ENCODE measurements at places on chromosomes 5 and 9.

GRCh38 chr9:108316066-108316465 lies 539.7 kb downstream of the ACTL7B start:
- no peak for DNase-seq

GRCh38 chr9:127139775-127140174 lies 17.3 kb upstream of the ANGPTL2 start:
- no peak for DNase-seq

DNA sequence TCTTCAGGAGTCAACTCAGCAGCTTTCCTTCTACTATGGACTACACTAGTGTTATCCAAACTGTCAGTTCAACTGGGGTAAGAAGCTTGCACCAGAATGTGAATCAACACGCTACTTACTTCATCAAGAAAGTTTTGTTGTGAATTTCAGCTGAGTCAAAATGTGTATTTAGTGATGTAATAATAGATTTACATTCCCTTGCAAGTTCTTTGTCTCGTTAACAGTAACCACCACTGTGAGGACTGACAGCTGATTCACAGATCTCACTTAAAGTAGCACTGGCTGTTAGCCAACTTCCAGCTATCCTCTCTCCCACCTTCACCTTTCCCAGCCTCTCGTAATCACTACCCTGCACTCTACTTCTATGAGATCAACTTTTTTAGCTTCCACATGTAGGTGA lies 445.3 kb downstream of the NTRK2 start:
- no peak for DNase-seq

DNA sequence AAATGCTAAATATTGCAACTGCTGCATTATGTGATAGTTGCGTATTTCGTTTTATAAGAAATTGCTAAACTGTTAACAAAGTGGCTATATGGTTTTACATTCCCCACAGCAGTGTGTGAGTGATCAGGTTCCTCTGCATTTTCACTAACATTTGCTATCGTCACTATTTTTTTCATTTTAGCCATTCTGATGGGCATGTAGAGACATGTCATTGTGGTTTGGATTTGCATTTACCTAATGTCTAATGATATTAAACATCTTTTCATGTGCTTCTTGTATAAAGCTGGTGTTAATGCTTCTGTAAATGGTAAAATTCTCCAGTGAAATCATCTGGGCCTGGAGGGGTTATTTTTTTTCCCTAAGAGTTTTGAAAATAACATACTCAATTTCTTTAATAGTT lies 61.6 kb downstream of the ERCC6L2 start:
- DNase-seq: no peak

DNA sequence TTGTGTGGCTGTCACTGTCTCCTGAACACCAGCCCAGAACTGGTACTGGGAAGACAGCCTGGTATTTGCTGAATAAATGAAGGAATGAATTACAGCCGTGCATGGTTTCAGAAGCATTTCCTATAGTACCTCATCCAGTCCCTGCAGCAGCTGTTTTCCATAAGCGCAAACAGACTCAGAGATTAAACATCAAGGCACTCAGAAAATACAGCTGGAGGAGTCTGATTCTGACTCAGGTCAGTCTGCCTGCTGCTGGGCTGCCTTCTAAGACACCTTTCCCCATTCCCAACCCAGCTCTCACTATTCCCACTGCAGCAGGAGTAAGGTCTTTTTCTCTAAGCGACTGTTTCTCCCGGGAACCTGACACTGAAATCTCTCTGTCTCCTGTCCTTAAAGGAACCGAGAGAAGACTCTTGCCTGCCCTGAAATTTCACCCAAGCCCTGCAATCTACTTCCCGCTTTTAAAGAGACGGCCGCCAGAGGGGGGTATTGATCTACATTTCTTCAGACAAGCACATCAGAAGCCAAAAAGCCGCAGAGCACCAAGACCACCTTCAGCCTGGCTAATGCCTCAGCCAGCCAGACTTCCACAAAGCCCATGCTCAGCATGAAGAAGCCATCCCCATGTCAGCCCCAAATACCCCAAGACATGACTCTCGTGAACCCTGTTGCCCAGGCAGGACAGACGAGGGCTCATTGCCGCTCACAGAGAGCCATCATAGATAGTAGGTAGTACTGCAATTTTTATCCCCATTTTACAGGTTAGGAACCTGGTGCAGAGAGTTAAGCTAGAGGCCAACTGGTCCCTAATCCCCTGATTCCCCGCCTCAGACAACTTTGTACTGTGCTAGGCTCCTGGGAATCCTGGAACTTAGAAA lies 5.4 kb upstream of the FOXI1 start:
- DNase-seq: peak; percentile 55

DNA sequence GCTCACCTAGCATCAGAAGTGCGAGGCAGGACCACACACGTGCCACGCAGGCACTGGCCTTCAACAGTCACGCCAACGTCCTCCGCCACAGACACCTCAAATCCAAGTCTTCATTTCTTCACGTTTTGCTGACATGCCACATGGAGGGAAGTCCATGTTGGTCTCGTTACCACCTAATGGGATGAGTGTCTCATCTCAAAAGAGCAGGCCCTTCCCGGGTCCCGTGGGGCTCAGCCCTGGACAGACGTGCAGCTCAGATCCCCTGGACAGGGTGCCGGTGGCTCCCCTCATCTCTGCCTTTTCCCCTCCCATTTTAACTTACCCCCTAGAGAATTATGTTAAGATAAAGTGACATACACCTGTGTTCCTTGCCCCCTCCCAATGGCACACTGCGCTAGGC lies 76.8 kb downstream of the MRPL36 start:
- no peak for DNase-seq

- DNase-seq: no peak
Measured at GRCh38 chr5:158921441-158922262, 178.1 kb downstream of the EBF1 start.

- DNase-seq: no peak
Measured at GRCh38 chr5:147887026-147887627, 8.6 kb downstream of the SCGB3A2 start.

DNA sequence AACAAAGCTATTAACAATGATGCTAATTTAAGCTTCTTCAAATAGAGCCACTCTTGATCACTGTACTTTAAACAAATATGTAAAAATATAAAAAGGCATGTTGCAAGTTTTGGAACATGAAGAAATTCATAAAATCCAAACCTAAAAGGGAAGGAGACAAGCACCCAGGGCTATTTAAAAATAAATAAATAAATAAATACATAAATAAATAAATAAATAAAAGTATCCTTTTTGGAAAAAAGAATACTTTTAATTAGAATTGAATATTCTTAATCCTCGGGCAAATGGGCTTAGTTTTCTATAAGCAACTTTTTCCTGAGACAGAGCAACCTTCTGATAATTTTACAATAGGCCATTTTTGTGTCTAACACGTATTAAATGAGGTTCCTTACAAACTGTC lies 147.5 kb upstream of the PCA3 start:
- DNase-seq: no peak

- DNase-seq: no peak
Measured at GRCh38 chr9:124209279-124209678, 48.5 kb upstream of the NEK6 start.

GRCh38 chr5:115594128-115595047 lies 7.9 kb downstream of the TICAM2 start:
- DNase-seq: no peak

GRCh38 chr5:176578391-176578808 lies 29.3 kb downstream of the CDHR2 start:
- DNase-seq: no peak

DNA sequence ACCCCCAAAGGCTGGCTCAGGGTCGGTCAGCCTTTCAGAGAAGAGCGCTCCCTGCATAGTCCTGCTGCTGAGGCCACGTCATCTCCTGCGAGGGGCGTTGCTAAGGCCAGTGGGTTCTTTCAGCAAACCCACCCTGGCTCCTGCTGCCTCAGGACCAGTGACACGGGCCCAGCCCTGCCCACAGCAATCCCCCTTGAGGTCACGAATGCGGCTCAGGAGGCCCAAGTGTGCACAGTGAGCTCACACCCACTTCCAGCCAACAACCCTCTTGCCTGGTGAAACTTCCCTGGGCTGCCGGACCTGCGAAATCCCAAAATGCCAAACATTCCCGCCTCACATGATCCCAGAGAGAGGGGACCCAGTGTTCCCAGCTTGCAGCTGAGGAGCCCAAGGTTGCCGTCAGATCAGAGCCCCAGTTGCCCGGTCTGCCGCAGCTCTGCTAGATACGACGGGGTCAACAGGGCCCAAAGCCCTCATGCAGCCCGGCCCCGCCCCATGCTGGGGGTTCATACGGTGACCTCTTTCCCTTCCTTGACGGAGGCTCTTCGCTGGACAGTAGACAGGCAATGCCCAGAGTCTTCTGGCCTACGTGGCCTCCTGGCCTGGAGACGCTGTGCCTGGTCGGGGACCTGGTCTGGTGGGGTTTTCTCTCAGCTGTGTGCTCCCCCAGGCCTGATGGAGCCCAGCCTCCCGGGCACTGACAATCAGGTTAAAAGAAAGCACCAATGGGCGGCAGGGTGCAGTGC lies 116.4 kb upstream of the COL5A1 start:
- no peak for DNase-seq

DNA sequence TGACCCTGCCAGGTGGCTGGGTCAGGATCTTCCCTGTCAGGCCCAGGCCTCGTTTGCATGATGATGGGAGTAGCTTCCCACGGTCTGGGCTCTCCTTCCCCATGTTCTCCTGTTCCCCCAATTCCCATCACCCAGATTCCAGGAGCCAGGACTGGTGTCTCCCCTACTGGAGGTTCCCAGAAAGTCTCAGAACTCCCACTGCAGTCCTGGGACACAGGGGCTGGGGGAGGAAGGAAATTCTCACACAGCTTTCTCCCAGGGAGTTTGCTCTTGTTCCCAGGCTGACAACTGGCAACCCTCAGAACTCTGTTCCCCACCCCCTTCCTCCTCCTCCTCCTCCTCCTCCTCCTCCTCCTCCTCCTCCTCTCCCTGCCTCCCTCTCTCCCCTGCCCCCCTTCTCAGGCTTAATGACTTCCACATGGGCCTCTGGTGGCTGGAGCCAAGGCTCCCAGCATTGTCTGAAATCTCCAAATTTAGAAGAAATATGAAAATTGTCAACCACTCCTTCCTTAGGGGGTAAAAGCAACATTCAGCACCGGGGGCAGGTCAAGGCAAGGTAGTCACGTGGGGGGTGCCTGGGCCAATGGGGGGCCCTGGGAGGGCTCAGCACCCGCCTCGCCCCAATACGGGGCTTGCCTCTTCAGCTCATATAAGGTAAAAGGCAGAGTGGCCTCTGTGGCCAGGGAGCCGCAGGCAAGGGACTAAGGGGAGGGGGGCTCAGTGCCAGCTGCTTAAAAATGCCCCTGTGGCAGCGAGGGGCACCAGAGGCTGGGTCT lies 27.3 kb upstream of the IL17B start:
- no peak for DNase-seq

- DNase-seq: no peak
Measured at GRCh38 chr9:105510024-105510423, 47.9 kb upstream of the FKTN start.

GRCh38 chr5:16744164-16744880 lies 127.5 kb upstream of the RETREG1 start:
- no peak for DNase-seq

DNA sequence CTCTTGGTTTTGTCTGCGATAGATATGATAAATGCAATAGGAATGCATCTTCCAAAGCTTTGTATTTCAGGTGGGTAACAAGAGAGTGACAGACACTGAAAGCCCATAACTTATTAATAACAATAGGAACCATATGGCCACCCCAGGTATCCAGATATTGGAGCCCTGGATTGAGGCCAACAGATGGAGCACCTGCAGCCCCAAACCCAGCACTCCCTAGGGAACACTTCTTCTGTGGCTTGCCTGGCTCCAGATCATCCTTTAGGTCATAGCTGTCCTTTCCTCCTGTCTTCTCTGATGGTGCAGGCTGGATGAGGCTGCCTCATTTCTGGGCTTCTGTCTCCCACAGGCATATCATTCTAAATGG lies 5.0 kb upstream of the IL3 start:
- no peak for DNase-seq

DNA sequence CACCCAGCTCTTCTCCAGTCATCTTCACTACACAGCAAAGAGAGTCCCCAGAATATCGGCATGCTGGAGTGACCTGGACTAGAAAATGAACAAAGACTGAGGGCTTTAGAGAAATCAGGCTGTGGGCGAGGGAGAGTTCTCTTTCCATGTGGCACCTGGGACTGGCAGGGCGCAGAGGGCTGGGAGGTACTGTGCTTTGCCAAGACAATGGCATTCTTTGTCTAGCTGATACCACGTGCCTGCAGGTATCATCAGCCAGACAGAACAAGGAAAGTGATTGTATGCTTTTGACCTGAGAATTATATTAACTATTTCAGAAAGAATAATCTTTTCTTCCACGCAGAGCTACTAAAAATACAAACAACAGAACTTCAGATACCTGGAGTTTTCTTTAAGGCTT lies 30.5 kb downstream of the DDX31 start:
- no peak for DNase-seq

- no peak for DNase-seq
Measured at GRCh38 chr9:137604345-137605086, 970 bp upstream of the ARRDC1 start.

GRCh38 chr9:89022902-89023301 lies 31.6 kb downstream of the S1PR3 start:
- no peak for DNase-seq
